ENCODE measurements at places on chromosomes 12 and 14.

- DNase-seq, result no peak
These were observed 411.6 kb downstream of the BCAT1 start for GRCh38 chr12:24537083-24537860.

DNA sequence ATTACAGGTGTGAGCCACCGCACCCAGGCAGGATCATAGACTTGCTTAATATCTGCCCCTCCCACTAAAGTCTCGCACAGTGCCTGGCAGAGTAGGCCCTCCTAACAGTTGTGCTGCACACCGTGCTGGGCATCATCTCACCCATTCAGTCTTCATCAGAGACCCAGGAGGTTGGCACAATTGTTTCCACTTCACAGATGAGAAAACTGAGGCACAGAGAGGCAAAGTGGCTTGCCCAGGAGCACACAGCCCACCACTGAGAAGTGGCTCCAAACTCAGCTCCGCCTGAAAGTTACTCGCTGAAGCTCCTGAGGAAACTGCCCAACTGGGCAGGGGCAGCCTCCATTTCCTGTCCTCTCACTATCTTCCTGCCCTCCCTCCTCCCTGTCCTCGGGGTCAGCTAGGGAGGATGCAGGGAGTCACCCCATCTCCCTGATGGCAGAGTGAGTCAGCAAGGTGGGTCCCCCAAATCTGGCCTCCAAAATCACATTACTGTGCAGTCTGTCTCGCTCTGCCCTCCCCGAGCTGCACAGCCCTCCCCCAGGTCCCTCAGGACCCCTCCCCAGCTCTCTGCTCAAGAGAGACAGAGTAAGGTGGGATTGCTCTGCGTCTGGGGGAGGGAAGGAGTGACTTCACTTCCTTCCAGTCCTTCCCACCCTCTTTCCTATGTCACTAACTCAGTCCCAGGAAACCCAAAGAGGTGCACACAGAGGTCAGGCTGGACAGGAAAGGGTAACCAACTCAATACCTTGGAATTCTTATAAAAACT is 5.7 kb downstream of the SLC8B1 start:
- no peak for DNase-seq

DNA sequence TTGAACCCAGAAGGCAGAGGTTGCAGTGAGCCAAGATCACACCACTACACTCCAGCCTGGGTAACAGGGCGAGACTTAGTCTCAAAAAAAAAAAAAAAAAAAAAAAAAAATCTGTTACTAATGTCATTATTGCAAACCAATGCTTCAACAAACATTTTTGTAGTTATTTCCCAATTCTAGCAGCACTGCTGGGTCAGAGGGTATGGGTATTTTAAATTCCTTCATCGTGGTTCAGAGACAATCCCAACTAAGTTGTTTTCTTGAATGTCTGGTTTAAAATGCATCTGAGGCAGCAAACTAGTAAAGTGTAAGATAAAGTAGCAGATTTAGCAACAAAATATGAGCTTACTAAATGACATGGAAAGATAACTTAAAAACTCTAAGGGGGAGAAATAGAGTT is 65.6 kb downstream of the FERMT2 start:
- no peak for DNase-seq

- DNase-seq, result no peak
These were observed 847 bp downstream of the CCDC59 start for GRCh38 chr12:82357340-82357739.

DNA sequence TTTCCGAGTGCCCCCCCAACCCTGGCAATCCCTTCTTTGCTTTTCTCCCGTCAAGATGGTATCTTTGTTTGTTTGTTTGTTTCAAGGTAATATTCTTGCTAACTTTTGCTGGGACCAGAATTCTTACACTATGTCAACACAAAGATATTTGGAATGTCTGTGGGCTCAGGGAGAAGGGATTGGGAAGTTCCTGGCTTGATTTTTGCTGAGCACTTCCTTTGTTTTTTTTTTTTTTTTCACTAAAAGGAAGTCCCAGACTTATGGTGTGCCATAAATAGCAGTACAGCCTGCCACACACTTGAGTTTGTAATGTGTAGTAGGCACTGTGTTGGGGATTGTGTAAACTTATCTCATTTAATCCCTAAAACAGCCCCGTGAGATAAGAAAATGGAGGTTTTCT is 11.2 kb upstream of the RNU6-7 start:
- no peak for DNase-seq

GRCh38 chr12:110141389-110141788 is 17.2 kb downstream of the IFT81 start:
- DNase-seq, result no peak

DNA sequence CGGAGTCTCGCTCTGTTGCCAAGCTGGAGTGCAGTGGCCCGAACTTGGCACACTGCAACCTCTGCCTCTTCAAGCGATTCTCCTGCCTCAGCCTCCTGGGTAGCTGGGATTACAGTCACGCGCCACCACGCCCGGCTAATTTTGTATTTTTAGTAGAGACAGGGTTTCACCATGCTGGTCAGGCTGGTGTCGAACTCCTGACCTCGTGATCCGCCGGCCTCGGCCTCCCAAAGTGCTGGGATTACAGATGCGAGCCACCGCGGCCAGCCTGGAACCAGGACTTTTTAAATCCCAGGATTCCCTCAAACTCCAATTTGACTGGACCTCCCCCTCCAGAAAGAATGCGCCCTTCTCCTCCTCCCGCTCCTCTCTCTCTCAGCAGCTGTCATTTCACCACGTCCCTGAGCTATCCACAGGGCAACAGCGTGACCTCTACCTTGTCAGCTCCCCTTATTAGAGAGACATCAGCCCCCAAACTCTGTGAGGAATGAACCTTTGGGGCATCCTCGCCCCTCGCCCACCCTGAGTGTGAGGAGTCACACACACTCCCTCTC is 2.0 kb downstream of the ESYT1 start:
- no peak for DNase-seq

- no peak for DNase-seq
These were observed 75.1 kb upstream of the DBX2 start for GRCh38 chr12:45125997-45126396.

DNA sequence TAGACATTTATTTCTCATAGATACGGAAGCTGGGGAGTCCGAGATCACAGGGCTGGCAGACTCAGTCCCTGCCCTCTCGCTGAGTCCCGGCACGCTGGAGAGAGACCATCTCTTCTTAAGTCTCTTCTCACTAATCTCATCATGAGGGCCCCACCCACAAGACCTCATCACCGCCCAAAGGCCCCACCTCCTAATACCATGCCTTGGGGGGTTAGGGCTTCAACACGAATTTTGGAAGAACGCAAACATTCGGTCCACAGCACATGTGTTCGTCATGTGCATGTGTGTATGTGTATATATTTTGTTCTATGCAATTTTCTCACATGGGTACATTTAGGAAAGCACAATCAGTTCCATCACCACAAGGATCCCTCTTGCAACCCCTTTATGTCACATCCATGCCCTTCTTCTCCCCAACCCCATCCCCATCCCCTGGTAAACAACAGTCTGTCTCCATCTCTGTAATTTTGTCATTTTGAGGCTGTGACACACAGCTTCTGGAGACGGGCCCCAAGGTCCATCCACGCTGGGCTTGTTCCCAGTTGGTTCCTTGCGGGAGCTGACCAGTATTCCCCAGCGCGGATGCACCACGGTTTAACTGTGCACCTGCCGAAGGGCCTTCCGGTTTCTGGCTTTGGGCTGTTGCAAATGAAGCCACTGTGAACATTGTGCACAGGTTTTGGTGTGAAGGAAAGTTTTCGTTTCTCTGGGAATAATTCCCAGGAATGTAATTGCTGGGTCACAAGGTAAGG is 317.5 kb upstream of the DIO3 start:
- no peak for DNase-seq

DNA sequence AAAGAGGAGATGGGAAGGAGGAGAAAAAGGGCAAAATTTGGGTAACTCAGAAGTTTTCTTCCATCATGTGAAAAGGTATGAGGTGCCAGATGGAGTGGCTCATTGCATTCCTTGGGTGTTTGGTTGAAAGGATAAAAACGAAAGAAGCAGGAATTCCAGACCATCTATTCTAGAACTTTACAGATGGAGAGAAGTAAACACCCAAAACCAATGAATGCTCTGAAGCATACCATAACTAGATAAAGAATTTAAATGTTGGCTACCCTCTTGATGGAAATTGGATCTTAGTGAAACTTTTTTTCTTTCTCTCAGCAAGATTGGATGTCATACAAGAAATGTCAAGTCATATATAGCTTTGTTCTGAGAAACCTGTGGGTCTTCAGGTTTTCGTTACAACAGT is 175.6 kb upstream of the FAR2 start:
- DNase-seq, result no peak

DNA sequence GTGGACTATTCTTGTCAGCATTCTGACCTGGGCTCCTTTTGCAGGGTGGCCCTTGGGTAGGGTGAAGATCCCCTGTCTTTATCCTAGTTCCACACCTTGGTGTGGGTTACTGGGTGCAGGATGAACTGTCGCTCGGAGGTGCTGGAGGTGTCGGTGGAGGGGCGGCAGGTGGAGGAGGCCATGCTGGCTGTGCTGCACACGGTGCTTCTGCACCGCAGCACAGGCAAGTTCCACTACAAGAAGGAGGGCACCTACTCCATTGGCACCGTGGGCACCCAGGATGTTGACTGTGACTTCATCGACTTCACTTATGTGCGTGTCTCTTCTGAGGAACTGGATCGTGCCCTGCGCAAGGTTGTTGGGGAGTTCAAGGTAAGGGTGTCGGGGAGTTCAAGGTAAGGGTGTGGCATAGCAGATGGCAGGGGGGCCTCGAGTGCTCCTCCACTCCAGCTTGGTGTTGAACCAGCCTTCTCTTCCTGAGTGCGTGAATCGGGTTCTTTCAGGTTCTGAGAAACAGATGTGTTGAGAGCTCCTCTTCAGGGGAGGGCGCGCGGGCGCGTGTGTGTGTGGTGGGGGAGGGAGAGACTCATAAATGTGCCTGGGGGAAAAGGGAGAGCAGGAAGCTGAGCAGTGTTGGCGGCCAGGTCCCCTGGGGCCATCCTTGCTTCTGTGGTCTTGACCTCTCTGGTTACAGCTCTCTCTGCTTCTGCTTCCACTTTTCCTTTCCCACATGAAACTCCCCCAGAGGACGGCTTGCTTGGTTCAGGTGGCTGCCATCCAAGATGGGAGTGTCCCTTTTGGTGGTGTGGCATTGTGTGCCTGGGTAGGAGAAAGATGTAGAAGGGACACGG is 4.0 kb downstream of the ATG101 start:
- DNase-seq, result no peak

- no peak for DNase-seq
These were observed 64.7 kb downstream of the GPR65 start for GRCh38 chr14:88069677-88070076.

DNA sequence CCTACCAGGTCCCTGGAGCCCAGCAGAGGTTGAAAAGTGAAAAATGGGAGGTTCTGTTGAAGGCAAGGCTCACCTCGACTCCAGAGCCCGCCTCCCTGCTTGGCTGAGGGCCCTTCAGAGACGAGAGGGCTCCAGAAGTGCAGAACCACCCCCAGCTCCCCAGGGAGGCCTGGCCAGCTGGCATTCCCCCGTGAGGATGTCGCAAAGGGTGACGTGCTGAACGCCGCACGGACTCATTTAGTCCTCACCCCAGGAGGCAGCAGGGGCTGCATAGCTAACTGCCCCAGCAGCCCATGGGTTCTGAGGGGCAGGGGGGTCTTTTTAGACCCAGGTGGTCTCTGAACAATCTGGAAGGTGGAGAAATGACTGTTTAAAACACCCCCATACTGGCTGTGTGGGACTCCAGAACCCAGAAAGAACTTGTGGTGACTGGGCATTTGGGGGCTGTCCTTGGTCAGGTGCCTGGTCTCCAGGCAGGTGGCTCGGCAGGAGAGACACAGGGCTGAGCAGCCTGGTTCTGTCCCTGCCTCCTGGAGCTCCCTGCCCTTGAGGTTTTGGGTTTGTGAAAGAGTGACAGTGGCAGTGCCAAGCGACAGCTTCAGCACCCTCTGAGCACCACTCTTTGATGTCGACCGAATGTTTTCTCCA is 32.0 kb downstream of the ANAPC7 start:
- DNase-seq, result no peak

DNA sequence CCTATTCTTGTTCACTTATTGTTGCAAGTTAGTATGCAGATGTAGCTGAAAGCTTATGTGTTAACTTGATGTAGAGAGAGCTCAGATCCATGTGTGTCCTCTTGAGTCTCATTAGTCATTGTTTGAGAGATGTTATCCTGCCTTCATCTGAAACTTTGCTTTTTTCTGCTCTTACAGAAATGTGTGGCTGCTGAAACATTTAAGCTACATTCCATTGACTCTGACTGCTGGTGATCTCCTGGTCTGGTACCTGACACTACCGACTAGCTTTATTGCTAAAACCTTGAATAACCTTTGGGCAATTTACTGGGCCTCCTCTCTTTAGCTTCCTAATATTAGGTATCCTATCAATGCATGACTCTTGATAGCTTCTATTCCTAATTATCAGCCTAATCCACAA is 705.6 kb upstream of the FOXG1 start:
- DNase-seq, result no peak

DNA sequence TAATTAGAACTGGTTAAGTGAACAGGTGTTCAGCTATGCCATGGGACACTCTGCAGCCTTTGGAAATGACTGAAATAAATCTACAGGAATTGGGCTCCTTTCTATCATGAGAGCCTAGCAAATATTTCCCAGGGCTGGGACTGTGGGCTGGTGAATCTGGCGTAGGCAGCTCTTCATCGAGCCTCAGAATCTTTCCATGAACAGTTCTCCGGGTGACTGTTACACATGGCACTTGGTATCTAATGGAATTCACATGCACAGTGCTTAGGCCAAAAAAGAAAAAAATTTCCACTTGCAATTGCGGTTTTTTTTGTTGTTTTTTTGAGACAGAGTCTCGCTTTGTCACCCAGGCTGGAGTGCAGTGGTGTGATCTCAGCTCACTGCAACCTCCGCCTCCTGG is 32.1 kb downstream of the PRKAB1 start:
- no peak for DNase-seq

DNA sequence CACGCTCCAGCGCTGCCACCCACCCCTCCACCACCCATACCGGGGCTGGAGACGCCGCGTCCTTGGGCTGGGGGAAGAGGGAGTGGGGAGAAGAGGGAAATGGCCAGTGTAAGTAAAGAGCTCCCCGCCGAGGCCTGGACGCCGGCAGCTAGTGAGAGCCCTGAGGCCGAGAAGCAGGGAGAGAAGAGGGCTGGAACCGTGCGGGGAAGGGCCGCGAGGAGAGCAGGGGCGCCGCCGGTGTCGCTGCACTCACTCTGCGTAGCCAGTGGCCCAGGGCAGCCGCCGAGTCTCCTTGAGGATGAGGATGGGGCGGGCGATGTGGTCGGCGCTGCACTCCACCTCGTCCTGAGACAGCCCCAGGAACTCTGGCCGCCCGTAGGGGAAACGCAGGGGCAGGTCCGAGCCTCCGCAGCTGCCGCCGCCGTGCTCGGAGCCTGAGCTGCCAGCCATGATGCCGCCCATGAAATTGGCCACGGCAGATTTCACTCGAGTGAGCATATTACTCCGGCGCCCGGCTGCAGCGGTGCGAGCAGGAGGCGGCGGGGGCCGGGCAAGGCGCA is 631 bp downstream of the PPM1H start:
- DNase-seq, result peak; percentile 32
